ENCODE measurements at places on chromosomes 6 and 20.

DNA sequence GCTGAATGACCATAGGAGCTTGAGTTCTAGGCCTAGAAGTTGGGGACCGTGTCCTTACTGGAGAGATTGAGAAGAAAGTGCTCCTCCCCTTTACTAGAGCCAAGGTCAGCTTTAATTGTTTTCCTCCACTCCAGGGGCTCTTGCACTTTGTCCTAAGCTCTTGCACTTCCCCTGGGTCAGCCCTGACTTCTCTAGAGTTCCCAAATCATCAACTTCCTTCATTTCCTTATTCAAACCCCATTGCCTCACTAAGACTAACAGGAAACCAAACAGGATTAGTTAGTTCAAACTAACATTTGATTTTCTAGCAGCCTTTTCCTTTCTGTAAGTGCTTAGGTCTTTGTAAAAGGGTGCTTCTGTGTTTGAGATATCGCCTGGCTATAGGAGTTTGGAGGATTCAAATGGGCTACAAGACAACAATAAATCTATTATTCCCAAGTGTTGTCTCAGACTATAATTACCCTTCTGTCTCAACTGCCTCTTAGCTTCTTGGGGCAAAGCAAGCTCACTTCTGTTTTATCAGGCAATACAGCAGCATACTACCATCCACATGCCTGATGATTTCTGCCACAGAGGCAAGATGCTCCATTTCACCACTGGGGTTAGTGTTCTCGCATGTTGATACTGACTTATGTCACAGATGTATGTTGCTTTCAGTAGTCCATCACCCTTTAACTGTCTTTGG is 12.8 kb upstream of the DTNBP1 start:
- no peak for DNase-seq

DNA sequence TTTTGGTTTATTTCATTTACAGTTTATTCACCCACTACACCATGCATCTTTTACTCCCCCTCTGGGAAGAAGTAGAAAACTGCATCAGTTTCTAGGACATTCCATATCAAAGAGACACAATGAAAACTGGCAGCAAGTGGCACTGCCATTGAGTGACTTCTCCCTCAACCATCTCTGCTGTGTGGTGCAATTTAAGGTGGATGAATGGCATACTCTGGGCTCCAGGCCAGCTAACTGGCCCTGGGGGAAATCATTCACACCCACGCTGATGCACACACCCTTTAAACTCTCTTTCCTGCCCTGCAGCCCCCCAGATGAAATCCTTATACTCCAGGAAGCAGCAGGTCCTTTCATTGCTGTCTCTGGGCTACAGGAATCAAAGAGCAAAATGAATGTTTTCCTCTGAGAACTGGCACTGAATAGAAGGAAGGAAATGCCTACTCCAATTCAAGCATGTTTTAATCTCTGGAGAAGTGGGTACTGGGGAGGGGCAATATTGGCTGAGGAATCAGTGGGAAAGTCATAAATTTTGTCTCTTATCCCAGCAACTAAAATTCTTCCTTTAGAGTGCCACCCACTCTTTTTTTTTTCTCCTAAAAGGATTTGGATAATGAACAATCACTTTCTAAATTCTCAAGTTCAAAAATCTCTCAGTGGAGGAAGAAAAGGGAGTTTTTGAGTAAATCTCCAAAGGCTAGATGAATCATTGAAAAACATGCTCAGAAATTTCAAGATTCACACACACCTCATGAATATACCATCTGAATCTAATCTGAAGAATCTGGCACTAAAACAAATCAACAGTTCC is 16.9 kb upstream of the RFPL4B start:
- DNase-seq, result no peak

DNA sequence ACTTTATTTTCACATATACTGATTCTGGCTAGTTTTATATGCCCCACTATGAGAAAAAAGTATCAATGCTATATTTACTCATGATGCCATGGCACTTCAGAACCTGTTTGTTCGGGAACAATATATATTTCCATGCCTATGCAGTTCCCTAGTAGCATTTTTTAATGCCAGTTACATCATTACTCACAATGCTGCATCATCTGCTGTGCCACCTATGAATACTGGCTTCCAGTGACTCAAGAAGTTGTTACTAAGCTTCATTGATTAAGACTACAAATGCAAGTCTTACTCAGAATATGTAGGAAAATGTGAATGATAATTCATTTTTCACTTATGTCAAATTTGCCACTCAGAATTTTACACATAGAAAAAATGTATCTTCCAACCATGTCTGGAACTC is 97.9 kb downstream of the MAFB start:
- DNase-seq, result no peak

- no peak for DNase-seq
Measured at GRCh38 chr6:33790379-33790778, 1.4 kb upstream of the LEMD2 start.

DNA sequence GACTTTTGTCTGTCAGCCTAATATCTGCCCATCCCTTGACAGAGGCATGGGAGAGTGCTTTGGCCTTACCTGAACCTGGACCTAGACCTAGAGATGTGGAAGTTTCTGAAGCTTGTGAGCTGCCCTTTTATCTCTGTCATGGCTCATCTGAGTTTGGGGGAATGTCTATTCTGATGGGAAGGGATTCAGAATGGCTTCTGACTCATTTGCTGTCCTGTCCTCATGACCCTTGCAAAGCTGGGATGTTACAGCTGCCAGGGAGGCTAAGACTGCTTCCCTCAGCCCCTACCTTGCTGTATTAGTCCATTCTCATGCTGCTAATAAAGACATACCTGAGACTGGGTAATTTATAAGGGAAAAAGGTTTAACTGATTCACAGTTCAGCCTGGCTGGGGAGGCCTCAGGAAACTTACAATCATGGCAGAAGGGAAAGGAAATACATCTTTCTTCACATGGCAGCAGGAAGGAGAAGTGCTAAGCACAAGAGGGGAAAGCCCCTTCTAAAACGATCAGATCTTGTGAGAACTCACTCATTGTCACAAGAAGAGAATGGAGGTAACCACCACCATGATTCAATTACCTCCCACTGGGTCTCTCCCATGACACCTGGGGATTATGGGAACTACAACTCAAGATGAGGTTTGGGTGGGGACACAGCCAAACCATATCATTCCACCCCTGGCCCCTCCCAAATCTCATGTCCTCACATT is 252.2 kb downstream of the ERMARD start:
- DNase-seq, result no peak

DNA sequence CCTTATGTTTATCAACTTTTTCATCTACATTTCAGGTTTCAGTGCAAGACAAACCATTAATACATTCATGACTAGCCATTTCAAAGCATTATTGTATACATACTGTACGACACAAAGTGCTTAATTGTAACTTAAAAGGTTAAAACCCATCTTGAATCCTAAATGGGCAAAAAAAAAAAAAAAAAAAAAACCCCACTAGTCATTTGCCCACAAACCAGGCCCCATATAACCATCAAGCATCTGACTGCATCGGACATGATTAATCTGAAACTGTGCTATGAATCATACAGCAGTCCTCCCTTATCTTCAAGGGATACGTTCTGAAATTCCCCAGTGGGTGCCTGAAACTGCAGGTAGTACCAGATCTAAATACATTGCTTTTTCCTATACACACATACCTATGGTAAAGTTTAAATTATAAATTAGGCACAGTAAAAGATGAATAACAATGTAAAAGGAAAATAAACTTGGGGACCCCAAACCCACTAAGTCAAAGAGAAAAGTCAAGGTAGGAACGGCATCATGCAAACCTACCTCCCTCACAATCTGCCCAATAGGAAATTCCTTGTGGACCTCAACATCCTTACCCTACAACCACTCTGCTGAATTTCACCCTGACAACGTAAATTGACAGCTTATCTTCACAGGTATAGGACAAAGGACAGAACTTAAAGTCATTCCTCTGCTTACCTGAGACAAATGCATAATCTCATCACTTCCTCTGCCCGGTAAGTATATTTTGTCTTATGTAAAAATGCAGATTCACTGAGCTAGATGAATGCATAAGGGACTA is 14.3 kb downstream of the B4GALT5 start:
- DNase-seq, result no peak

DNA sequence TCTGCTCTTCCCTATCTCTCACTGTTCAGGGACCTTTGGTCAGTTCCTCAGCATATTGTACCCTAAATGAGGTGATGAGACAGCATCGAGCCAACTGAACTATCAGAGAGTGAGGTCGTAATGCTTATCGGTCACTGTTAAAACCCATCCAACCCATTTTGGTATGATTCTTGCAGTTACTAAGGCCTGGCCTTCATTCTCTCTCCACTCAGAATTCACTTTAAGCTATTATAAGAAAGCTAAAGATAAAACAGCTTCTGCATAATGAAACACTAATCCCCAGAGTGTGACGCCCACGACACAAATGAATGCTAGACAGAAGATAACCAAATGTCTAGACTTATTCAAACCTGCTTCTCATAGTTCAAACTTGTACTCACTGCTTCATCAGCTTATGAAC is 175.8 kb downstream of the GMPR start:
- no peak for DNase-seq

DNA sequence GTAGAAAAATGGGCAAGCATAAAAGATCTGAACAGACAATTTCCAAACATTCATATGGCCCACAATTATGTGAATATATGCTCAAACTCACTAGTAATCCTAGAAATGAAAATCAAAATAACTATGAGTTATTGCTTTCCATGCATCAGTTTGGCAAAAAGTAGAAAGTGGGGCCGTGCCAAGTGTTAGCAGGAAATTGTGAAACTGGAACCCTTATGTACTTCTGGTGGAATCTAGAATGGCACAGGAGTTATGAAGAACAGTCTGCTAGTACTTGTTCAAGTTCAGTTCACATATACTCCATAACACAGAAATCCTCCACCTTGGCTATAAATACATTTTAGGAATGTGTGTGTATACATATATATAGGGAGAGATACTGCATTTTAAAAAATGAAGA is 89.8 kb downstream of the EYA2 start:
- no peak for DNase-seq

- DNase-seq, result no peak
Measured at GRCh38 chr20:32007787-32008616, 2.2 kb upstream of the CCM2L start.

DNA sequence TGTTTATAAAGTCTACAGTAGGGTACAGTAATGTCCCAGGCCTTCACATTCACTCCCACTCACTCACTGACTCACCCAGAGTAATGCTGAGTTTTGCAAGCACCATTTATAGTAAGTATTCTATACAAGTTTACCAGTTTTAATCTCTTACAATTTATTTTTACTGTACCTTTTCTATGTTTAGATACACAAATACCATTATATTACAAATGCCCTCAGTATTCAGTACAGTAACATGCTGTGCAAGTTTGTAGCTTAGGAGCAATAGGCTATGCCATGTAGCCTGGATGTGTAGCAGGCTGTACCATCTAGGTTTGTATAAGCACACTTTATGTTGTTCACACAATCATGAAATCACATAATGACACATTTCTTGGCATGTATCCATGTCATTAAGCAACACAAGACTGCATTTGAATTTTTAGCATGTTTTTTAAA is 673.6 kb downstream of the CD109 start:
- no peak for DNase-seq

- DNase-seq, result peak; percentile 60
Measured at GRCh38 chr20:57548177-57549058, 12.5 kb upstream of the PCK1 start.

DNA sequence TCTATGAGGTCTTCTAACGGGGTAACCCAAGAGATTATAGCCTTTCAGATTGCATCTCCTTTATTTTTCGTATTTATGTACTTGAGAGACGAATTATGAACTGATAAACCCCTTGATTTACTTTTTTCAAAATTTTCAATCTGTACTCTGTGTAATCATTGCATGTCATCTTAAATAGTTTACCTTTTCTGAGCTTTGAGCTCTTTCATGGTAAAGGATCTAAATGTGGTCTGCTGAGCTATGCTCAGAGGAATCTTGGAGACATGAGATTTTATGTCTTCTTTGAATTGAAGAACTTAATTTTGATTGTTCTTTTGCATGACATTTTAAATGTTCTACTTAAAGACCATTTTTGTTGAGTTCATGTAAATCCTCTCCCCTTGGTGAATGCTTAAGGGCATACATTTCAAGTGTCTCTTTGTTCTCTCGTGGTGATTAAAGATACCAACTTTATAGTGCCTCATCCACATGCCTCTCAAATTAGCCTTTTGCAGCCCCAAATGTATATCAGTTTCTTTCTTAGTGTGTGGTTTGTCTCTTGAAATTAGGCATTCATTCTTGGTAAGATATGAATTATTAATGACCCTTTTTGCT is 116.3 kb upstream of the SCGN start:
- no peak for DNase-seq

DNA sequence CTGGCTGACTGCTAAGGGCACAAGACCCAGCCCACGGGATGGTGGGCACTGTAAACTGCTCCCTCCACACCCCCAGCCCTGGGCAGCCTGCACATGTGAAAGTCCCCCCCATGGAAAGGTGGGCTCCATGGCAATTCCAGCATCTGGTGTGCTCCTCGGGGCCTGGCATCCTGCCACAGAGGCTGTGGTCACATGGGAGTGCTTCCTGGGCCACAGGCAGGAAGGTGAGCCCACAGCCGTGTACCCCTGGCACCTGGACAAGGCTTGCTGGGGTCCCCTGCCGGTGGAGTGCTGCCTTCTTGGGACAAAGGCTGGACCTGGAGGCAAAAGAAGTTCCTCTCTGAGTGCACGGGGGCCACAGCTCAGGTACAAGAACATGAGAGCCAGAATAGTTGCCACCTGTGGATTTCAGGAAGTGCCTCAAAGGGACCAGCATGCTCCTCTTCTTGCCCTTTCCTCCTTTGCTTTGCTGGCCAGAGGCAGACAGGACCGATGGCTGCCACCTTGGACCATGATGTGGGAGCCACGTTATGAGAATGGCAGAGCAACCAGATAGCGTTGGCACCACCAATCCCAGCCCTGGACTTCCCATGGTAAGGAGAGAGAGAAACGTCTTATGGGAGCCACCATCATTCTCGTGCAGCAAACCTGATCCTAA is 120.2 kb upstream of the MLN start:
- no peak for DNase-seq

DNA sequence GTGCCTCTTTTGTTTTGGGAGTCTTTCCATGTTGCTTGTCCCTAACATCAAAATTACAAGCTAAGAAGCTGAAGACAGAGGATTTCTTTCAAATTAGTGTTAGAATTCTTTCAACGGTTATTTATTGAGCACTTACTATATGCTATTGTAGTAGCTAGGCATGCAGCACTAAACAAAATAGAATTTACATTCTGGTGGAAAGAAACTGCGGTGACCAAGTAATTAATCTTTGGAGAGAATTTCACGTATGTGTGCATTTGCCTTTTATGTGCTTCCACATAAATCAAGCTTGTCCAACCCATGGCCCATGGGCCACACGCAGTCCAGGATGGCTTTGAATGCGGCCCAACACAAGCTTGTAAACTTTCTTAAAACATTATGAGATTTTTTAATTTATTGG is 33.0 kb upstream of the DUSP22 start:
- DNase-seq, result no peak

GRCh38 chr20:63208346-63208909 is 7.5 kb downstream of the YTHDF1 start:
- DNase-seq, result no peak

DNA sequence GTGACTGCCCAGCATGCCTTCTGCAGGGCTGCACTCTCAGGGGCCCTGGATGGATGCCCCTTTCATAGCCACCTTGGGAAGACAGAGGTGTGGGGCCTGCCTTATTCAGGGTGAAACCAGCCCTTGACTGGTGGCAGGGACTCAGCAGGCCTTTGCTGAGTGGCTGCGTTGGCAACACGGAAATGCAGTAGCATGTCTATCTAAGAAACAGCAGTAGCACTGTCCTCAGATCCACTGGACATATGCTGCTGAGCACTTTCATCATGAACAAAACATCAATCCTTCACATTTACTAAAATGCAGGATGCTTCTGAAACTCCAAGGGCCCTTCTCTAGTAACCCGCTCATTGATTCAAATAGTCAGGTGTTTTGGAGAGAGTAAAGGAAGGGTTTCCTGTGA is 4.9 kb upstream of the TBXT start:
- DNase-seq, result no peak

Data from mucosa of gallbladder (tissue), 1 donor.